ENCODE measurements at places on chromosomes 5 and 9. TPM values are rescaled to one million over a fixed set of nuclear protein-coding genes. Genes with fewer than 3 reads are reported as not detected.
A peak's percentile ranks its signal among the peaks of the same experiment; 100 is the strongest.

ECSCR gene
- 13.8 TPM for total RNA-seq

PCDHGC4 gene
- total RNA-seq, result 1.5 TPM

ZNF883 gene
- total RNA-seq, result not detected

ALDOB gene
- total RNA-seq, result 4.0 TPM

IGFBPL1 gene
- total RNA-seq, result not detected

GRCh38 chr9:15239816-15240215 lies 67.2 kb downstream of the TTC39B start:
- H3K27ac ChIP-seq, result peak overlapping the region; percentile 39
- peaks cover 9% of the 10 kb centered on the region for H3K4me1 ChIP-seq
- no peak overlapping the region for H3K4me3 ChIP-seq
- no peaks in the 10 kb centered on the region for H3K27me3 ChIP-seq

- H3K36me3 ChIP-seq, result no peaks in the 10 kb centered on the region
- no peaks in the 10 kb centered on the region for H3K4me1 ChIP-seq
- no peak overlapping the region for H3K4me3 ChIP-seq
- H3K27ac ChIP-seq, result no peak overlapping the region
Measured at GRCh38 chr9:1946526-1947283, 68.4 kb upstream of the SMARCA2 start.

GRCh38 chr9:126857261-126857960 lies 3.0 kb upstream of the ZBTB34 start:
- H3K4me1 ChIP-seq, result peaks cover 6% of the 10 kb centered on the region
- DNase-seq, result no peak
- H3K4me3 ChIP-seq, result no peak overlapping the region
- no peaks in the 10 kb centered on the region for H3K36me3 ChIP-seq
- no peak overlapping the region for H3K27ac ChIP-seq
- H3K27me3 ChIP-seq, result no peaks in the 10 kb centered on the region

DNA sequence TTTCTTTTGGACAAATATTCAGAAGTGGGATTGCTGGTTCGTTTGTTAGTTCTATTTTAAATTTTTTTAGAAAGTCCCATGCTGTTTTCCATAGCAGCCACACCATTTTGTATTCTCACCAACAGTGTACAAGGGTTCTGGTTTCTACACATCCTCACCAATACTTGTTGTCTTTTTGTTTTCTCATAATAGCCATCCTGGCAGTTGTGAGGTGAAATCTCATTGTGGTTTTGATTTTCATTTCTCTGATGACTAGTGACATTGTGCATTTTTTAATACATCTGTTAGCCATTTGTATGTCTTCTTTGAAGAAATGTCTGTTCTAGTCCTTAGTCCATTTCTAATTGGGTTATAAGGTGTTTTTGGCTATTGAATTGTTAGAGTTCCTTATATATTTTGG lies 214.3 kb downstream of the ARRDC3 start:
- no peak overlapping the region for H3K27ac ChIP-seq
- no peaks in the 10 kb centered on the region for H3K27me3 ChIP-seq
- H3K4me1 ChIP-seq, result peaks cover 10% of the 10 kb centered on the region
- H3K36me3 ChIP-seq, result peaks cover 4% of the 10 kb centered on the region
- no peak for DNase-seq

- no peaks in the 10 kb centered on the region for H3K36me3 ChIP-seq
- H3K27ac ChIP-seq, result no peak overlapping the region
- H3K4me3 ChIP-seq, result no peak overlapping the region
Measured at GRCh38 chr9:98871558-98872065, 64.1 kb downstream of the GALNT12 start.

DNA sequence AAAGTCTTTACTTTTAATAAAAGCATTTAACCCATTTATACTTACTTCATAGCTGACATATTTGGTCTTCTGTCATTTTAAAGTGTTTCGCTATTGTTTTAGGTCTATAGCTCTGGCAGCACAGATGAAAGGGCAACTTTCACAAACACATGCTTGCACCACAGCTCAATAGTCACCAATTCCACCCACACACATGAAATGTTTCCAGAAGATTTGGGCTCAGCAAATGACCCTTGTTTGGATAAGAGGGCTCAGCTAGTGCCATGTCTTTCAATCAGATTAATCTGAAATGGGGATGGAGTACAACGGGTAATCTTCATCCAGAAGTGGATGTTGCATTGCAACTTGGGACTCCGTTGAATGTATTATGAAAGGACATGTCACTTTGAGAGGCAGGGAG lies 176.0 kb downstream of the FGF18 start:
- DNase-seq, result no peak
- no peak overlapping the region for H3K27ac ChIP-seq
- H3K36me3 ChIP-seq, result no peaks in the 10 kb centered on the region
- H3K4me3 ChIP-seq, result no peak overlapping the region
- no peaks in the 10 kb centered on the region for H3K4me1 ChIP-seq
- H3K27me3 ChIP-seq, result no peaks in the 10 kb centered on the region

Measured in adrenal gland (tissue), 19 donors.